ENCODE measurements at places on chromosomes 2 and 18. TPM values are rescaled to one million over a fixed set of nuclear protein-coding genes. Genes with fewer than 3 reads are reported as not detected.

The CHRNG gene
- total RNA-seq: not detected

The LYG1 gene
- total RNA-seq: 1.2 TPM

The CPO gene
- 0.48 TPM for total RNA-seq

The FLACC1 gene
- total RNA-seq: 0.15 TPM

The GPR45 gene
- total RNA-seq: not detected

The SF3B6 gene
- 169 TPM for total RNA-seq

The CAPN13 gene
- not detected for total RNA-seq

The TMEM247 gene
- not detected for total RNA-seq

The ILKAP gene
- total RNA-seq: 12.9 TPM

The FBXO48 gene
- total RNA-seq: 0.19 TPM

The REG3A gene
- not detected for total RNA-seq

The ERFE gene
- 64.1 TPM for total RNA-seq

The ZNF396 gene
- total RNA-seq: 0.53 TPM

The GCG gene
- not detected for total RNA-seq

The CAPN14 gene
- 0.15 TPM for total RNA-seq

The CRYGC gene
- not detected for total RNA-seq

The CROCC2 gene
- total RNA-seq: not detected

The NDUFAF7 gene
- 9.2 TPM for total RNA-seq

The CRYGB gene
- total RNA-seq: not detected

The NCKAP5 gene
- 9.9 TPM for total RNA-seq

The TMEM18 gene
- 9.0 TPM for total RNA-seq

The ROCK1 gene
- total RNA-seq: 41.9 TPM

The SCYGR4 gene
- total RNA-seq: not detected

The CAD gene
- 41.1 TPM for total RNA-seq

The MAP2 gene
- 8.8 TPM for total RNA-seq

The VWA3B gene
- not detected for total RNA-seq

The UGT1A8 gene
- not detected for total RNA-seq

The LAMA1 gene
- total RNA-seq: 3.1 TPM

The HOXD10 gene
- total RNA-seq: 2.0 TPM

The LRP2 gene
- total RNA-seq: not detected

The POMC gene
- 0.58 TPM for total RNA-seq

The TMEM37 gene
- total RNA-seq: 5.5 TPM

The CHRNA1 gene
- 1.9 TPM for total RNA-seq

The MAP3K19 gene
- not detected for total RNA-seq

The M1AP gene
- total RNA-seq: not detected

The FAM98A gene
- 122 TPM for total RNA-seq

The IL18R1 gene
- 5.3 TPM for total RNA-seq

The GPR39 gene
- total RNA-seq: 0.29 TPM

The FBXO15 gene
- total RNA-seq: 0.10 TPM

The NOSTRIN gene
- total RNA-seq: 20.1 TPM

The SERPINB13 gene
- total RNA-seq: not detected

The SNRNP200 gene
- total RNA-seq: 81.1 TPM

The INO80B gene
- total RNA-seq: 17.2 TPM

The B3GNT7 gene
- 0.44 TPM for total RNA-seq

The TLX2 gene
- total RNA-seq: not detected

The GPR35 gene
- 0.24 TPM for total RNA-seq
